ENCODE measurements at places on chromosomes 16 and 17. TPM values are rescaled to one million over a fixed set of nuclear protein-coding genes. Genes with fewer than 3 reads are reported as not detected.

Gene HBZ
- total RNA-seq, result not detected

Gene HSD3B7
- total RNA-seq, result 3.3 TPM

Gene SPATA22
- not detected for total RNA-seq

Gene LCAT
- 12.7 TPM for total RNA-seq

Gene CRHR1
- not detected for total RNA-seq

Gene KRTAP4-6
- not detected for total RNA-seq

Gene CTRB1
- not detected for total RNA-seq

Gene TENT4B
- total RNA-seq, result 19.8 TPM

Gene DNAH2
- total RNA-seq, result not detected

Gene DOC2A
- total RNA-seq, result 2.0 TPM

Gene CDC6
- total RNA-seq, result 130 TPM

Gene SPN
- 191 TPM for total RNA-seq

Gene NAGS
- total RNA-seq, result 0.60 TPM

Gene CDK3
- 5.3 TPM for total RNA-seq

Measured in activated T-helper 1 cell treated with anti-CD3 and anti-CD28 coated beads, Interleukin-12 subunit alpha, Interleukin-12 subunit beta, Interleukin-2, Interleukin-4 antibody, amounts not matched to agents 30 ng/mL and 10 ng/mL and 1 ng/mL, durations not matched to agents 14 hours and 24 hours and 36 hours (primary cell).